ENCODE measurements at places on chromosomes 3 and 15. TPM values are rescaled to one million over a fixed set of nuclear protein-coding genes. Genes with fewer than 3 reads are reported as not detected.

GRCh38 chr3:172869368-172869771 is 118.8 kb downstream of the ECT2 start:
- DNase-seq = no peak

GRCh38 chr3:14606669-14607339 is 44.8 kb upstream of the CCDC174 start:
- no peak for DNase-seq

- no peak for DNase-seq
Observed at GRCh38 chr3:7209098-7209497, 348.2 kb downstream of the GRM7 start.

- no peak for DNase-seq
Observed at GRCh38 chr15:77667338-77668234, 34.9 kb upstream of the LINGO1 start.

The ROBO2 gene
- total RNA-seq = not detected

DNA sequence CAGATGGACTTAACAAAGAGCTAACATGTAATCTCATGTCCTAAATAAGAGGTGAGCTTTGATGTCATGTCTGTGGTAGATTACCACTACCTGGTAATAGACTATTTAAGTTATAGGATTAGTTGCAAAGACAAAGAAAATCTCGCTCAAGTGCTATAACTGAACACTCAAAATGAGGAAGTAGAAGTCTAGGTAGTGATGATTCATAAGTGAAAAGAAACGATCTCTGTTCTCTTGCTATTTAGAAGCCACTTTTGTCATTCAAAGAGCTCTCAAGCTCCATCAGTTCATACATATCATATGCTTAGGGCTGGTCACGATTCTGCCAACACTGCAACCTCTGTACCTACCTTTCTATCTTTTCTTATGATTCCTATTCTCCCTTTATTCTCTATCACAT is 110.9 kb downstream of the EDEM1 start:
- DNase-seq = no peak

All from activated CD8-positive, alpha-beta memory T cell treated with anti-CD3 and anti-CD28 coated beads, Interleukin-2, amount 10 ng/mL, durations not matched to agents 7 days and 5 days (primary cell).